ENCODE measurements at places on chromosomes 7 and 10.

DNA sequence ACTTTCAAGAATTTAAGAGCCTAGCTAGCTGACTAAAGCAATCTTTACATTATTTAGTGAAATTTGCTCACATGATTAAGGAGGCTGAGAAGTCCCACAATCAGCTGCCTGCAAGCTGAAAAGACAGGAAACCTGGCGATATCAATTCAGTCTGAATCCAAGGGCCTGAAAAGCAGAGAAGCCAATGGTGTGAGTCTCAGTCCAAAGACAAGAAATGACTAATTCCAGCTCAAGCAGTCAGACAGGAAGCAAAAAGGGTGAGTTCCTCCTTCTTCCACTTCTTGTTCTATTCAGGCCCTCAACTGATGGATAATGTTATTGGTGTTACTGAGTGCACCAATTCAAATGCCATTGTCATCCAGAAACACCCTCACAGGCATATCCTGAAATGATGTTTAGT lies 1231.6 kb upstream of the CELF2 start:
- DNase-seq = no peak

DNA sequence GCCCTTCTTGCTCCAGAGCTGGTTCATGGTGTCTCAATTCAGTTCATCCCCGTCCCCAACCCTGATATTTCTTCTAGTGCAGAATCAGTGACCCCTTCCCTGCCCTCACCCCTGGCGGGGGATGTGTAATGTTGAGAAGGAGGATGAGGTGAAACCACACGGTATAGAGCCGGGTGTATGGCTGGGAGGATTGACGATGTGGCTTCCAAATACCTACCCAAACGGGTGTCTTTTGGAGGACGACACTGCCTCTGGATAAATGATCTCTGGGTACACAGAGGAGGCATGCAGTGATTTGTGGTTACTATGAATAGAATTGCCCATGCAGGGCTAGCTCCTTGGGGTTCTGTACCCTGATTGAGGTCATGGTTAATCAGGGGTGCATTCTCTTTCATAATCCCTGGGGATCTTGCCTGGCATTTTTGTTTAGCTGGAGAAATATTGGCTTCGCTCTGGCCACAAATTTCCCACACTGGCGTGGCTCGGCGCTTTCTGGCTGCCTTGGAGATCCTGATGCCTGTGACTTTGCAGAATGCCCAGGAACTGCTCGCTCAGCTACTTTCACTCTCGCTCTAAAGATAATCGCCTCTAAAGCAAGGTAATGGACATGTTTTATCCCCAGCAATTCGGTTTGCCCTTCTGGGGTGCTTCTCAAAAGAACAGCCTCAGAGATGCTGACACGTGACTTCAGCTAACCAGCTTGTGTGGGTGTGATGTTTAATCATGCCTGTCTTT lies 89.2 kb downstream of the RBM20 start:
- DNase-seq = no peak

- no peak for DNase-seq
These were observed 4.2 kb upstream of the CCNY start for GRCh38 chr10:35331894-35332640.

DNA sequence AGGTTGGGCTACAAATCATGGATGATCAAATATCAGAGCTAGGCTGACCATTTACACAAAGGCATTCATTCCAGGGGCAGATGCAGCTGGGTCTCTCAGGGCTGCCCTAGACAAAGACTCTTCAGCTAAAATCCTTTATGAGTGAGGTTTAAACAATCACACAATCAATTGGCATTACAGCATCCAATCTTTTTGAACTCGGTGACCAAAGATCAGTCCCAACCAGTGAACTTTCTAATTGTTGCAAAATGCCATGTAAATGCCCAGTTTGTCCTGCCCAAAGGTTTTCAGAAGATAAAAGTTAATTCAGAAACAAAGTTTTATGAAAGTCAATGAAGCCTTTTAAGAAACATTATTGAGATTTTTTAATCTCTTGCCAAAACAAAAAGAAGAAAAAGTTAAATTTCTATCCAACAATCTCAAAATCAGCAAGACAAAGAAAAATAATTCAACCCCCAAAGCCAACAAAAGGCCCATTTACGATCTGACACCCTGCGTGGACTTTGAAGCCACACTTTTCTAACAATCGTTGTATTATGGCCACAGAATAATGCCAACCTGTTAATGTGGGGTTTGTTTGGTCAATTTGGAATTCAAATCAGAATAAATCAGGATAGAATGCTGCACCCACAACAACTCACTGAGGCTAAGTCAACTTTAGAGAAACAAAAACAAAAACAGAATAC lies 40.9 kb downstream of the GPR37 start:
- no peak for DNase-seq

DNA sequence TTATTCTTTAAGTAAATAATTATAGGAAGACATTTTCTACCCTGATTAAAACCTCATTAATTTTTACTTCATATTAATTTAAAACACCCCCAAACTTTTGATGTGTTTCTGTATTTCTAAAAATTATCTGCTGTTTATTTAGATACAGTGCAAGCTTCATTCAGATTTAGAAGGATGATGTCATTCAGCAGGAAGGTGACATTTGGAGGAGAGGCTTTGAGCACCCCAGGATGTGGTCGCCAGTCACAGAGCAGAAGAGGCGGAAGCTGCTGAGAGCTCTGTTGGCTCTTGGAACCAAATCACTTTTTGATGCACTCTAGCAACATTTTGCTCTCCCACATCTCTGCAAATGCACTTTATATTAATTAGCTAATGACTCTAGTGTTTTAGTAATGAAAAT lies 233.9 kb upstream of the CACNA2D1 start:
- DNase-seq = peak; percentile 3

GRCh38 chr7:22252016-22252415 lies 104.9 kb downstream of the RAPGEF5 start:
- DNase-seq = no peak

DNA sequence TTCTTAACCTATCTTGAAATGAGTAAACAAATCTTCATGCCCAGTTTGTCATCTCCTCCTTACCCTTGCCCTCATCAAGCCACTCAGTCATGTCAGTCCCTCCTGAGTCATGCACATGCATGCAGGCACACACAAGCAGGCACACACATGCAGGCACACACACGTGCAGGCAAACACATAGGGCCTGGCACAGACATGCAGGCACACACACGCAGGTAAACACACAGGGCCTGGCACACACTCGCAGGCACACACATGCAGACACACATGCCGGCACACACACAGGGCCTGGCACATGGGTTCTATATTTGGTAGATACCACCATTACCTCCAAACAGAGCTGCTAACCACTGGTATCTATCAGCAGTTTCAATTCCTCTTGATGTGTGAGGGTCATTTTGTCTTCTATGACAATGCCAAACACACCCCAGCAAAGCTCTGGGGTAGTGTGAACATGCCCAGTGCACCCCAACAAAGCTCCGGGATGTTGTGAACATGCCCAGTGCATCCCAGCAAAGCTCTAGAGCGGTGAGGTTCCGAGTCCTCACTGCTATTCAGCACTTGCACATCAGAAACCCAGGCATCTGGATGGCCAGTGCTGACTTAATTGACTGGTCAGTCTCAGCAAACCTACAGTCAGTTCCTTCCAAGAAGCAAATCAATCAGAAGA lies 563.8 kb downstream of the PTPRN2 start:
- DNase-seq = no peak

GRCh38 chr7:25802057-25802456 lies 349.9 kb upstream of the NFE2L3 start:
- DNase-seq = no peak

DNA sequence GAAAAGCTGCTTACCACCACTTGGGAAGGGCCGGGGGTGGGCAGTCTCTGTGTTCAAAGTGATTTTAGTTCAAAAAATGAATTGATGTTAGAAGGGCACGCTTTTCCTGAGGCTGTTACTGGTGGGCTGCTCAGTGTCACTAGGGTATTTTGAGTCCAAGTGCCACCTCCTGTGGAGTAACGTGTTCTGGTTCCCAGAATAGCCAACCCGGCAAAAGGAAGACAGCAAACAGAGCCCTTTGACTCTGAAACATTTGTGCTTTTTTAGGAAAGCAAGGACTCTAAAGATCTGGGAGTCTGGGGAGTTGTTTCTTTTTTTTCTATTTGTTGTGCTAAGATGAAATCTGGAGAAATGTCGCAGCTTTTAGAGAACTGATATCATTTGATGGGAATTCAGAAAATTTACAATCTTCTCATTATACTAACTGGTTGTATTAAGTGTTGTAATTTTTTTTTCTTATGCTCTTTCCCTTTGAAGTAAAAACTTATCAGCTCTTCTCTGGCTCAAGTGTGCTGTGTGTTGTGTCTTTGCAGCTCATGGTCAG lies 66.2 kb downstream of the MKX start:
- no peak for DNase-seq
